NCI-H2081 (cell line): ENCODE measurements at places on chromosomes 1 and 21.
A peak's percentile ranks its signal among the peaks of the same experiment; 100 is the strongest.

DNA sequence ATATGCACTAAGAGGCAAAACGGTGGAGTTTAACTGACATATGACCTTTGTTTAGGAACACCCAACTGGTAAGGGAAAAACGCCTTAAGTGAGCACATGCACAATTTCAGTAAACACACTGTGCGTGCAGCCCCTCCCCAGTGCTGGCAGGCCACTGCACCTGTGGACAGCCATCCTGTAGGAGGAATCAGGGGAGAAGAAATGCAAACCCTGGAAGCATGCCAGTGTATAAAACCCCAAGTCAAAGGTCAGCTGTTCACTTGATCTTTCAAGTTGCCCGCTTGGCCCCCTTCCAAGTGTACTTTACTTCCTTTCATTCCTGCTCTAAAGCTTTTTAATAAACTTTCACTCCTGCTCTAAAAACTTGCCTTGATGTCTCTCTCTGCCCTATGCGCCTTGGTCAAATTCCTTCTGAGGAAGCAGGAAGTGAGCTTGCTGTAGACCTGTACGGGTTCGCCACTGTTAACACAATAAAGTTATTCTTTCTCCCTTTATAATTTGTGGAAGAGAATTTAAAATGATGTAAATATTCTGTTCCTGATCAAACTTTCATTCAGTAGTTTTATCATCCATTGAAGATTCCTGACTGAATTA is 31.8 kb downstream of the USP25 start:
- no peak for DNase-seq

DNA sequence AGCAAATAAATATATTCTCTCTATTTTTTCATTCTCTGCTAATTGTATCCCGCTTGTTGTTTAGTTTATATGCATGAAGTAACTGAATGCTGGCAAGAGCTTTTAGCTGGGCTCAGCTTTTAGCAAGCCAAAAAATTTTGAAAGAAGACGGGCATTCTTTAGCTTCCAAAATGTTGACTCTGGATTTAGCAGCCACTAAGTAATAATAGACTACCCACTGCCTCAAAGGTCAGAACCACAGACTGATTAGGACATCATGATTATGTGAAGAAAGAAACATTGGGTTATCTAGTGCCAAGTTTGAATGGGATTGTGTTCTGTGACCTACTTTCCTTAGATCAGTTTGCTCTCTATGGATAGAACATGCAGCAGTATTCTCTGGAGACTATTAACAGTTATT is 80.3 kb upstream of the DPH5 start:
- no peak for DNase-seq

DNA sequence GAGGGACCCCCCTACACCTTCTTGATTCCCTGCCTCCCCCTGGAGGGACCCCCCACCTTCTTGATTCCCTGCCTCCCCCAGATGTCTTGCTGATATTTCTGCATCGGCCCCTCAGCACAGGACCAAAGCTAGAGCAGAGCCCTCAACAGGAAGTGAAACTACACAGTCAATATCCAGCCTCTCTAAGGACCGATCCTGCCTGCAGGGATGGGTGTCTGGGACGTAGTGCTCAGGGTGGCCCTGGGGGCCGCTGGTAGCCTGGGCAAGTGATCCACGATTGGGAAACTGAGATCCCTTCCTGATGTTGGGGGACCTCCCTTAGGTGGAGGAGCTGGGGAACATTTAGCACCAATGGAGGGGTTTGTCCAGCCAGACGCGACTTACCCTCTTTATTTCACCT is 3.9 kb upstream of the LEFTY2 start:
- no peak for DNase-seq

DNA sequence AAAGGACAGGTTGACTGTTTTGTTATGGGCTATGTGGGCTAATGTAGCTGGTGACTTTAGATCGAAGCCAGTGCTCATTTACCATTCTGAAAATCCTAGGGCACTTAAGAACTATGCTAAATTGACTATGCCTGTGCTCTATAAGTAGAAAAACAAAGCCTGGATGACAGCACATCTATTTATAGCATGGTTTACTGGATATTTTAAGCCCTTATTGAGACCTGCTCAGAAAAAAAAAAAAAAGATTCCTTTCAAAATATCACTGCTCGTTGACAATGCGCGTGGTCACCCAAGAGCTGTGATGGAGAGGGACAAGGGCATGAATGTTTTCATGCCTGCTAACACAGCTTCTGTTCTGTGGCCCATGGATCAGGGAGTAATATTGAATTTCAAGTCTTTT is 48.1 kb downstream of the CAMSAP2 start:
- DNase-seq, result no peak

DNA sequence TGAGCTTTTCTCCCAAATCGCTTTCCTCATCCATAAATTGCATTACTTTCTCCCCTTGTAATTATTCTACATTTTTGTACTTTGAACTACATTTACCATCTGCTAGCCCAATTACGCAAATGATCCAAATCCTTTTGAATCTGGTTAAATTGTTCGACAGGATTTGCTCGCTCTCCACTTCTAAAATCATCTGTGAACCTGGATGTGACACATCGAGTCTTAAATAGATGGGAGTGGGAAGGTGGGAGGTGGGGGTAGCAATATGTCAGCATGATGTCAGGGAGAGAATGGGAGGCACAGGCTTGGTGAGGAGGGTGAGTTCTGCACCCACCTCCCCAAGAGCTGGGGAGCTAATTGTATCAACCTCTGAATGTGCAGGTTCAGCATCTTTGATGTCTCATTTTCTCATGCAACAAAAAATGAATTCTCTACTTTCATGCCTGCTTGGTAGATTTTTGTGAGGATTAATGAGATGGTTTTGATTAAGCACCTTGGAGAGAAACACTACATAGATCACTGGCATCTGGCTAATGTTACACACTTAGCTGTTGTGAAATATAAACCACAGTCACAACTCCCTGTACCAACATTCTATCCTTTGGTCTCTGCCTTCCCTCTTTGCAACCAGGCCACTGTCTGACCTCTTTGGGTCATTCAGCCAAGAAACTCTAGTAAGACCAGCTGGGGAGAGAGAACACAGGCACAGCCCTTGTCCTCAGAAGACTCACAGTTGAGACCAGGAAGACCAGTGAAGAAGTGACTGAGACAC is 165.1 kb downstream of the DAB1 start:
- DNase-seq, result no peak

- DNase-seq, result no peak
Observed at GRCh38 chr1:7422081-7422480, 349.0 kb upstream of the VAMP3 start.

- DNase-seq, result no peak
Observed at GRCh38 chr1:197825541-197825940, 50.3 kb upstream of the DENND1B start.

GRCh38 chr1:202861420-202862132 is 27.4 kb downstream of the RABIF start:
- DNase-seq, result peak; percentile 95

- no peak for DNase-seq
Observed at GRCh38 chr1:202568826-202569225, 141.4 kb downstream of the SYT2 start.

DNA sequence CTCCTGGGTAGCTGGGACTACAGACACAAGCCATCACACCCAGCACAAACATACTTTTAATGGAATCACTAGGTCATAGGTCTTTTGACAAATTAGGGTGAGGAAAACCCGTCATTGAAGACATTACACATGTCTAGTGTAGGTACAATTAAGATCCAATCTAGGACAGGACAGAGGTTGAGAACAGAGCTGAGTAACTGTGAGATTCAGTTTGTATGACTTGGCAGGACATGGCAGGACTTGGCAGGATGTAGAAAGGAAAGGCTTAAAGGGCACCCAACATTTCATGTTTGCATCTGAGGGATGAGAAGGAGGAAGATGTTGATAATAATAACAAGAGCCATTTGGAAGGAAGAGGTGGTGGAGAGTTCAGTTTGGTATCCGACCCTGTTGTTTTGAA is 483.8 kb downstream of the PCP4 start:
- DNase-seq, result no peak

- no peak for DNase-seq
Observed at GRCh38 chr1:59678493-59679228, 136.1 kb upstream of the HOOK1 start.

- no peak for DNase-seq
Observed at GRCh38 chr1:25996966-25997827, 666 bp downstream of the PAFAH2 start.

- no peak for DNase-seq
Observed at GRCh38 chr1:183593356-183593755, 3.1 kb upstream of the NCF2 start.

GRCh38 chr1:33424610-33425009 is 6.3 kb downstream of the PHC2 start:
- DNase-seq, result no peak
